Pulmonary artery endothelial cell (primary cell): ENCODE measurements at places on chromosomes 12 and 14.

GRCh38 chr14:22518073-22518472 is 71.0 kb downstream of the DAD1 start:
- DNase-seq: no peak

- no peak for DNase-seq
Observed at GRCh38 chr14:95536671-95537070, 1.8 kb downstream of the GLRX5 start.

DNA sequence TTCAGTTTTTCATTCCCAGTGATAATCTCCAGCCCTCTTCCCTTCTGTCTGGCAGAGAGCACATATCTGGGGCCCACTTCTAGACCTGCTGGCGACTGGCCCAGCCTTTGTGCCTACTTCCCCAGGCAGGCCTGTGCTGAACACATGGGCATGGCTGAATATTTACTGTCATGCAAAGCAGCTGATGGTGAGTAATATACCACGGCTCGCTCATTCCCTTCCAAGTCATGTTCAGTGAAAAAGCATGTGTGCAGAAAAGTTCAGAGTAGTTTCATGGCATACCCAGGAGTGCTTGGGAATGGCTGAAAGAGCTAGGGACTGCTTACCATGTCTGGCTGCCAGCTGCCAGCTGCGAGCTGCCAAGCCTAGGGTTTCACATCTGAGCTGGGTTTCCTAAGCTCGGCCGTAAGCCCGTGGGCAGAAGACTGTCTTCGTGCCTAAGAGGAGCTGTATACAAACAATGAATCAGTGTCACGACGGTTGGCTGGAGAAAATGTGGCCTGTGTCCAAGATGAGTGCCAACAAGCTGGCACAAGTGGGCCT is 179.9 kb upstream of the PELI2 start:
- no peak for DNase-seq

DNA sequence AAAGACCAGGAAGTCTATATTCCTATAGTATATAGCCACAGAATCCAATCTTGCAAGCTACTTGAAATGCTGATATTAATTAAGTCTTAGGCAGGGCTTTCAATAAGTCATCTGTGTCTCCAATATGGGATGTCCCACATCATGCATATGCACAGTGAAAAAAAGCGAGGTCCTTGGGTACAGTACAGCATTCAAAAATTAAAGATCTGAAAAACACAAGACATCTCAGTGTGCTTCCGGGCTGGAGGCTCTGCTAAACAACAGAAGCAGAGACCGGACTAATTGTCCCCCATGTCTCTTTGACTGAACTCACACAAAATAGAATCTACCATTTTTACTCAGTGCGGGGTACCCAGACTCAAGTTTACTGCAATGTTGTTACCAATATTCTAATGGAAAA is 156.0 kb downstream of the DAD1 start:
- DNase-seq: no peak
